ENCODE measurements at places on chromosomes 6 and 20.
A peak's percentile ranks its signal among the peaks of the same experiment; 100 is the strongest.

DNA sequence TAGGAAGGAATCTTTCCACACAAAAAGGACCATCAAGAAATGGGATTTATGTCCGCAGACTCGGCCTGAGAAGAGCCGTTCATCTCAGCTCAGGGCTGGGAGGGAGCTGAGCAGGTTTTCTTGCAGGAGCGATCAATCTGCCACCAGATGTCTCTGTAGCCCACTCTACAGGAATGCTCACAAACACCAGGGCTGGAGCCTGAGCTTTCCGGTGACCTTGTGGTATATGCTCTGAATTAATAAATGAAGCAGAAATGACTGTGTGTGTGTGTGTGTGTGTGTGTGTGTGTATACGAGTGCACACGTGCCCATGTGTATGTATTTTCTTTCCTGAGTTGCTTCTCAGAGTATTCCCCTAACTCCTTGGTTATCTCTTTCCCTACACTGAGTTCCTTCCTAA lies 12.0 kb downstream of the CD83 start:
- DNase-seq: peak; percentile 0

GRCh38 chr20:8148501-8148900 lies 16.4 kb downstream of the PLCB1 start:
- DNase-seq: no peak

- DNase-seq: peak; percentile 64
Measured at GRCh38 chr20:23326774-23327173, 23.8 kb upstream of the NXT1 start.

DNA sequence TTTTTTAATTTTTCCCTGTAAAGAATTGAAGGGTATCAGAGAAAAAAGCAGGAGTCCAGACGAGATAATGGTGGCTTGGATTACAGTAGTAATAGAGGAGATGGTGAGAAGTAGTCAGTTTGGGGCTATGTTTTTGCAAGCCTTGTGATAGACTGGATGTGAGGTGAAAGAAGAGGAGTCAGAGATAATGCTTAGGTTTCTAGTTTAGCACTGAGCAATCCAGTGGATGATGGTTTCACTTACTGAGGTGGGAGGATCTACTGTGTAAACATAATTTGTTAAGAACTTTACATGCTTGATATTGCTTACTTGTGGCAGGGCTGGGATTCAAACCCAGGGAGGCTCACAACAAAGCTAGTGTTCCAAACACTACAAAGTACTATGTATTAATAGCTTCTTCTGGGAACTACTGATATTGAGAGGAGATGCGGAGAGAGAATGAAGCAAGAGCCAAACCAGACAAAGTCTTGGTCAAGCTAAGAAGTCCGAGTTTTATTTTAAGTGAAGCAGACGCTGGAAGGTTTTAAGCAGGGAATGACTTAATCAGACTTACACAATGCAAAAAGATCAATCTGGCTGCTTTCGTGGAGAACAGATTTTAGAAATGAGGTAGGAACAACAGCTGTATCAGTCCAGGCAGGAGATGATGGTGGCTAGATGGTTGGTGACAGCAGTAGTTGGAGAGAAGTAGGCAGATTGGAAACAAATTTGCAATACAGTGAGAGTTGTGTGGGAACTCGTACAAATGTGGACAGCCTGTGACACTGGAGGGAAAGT lies 58.0 kb downstream of the ZFAND3 start:
- no peak for DNase-seq

- peak; percentile 86 for DNase-seq
Measured at GRCh38 chr6:28943557-28944411, 20.0 kb upstream of the TRIM27 start.

- no peak for DNase-seq
Measured at GRCh38 chr6:142291512-142291911, 10.3 kb upstream of the ADGRG6 start.

GRCh38 chr6:146211646-146212045 lies 182.8 kb downstream of the GRM1 start:
- no peak for DNase-seq

DNA sequence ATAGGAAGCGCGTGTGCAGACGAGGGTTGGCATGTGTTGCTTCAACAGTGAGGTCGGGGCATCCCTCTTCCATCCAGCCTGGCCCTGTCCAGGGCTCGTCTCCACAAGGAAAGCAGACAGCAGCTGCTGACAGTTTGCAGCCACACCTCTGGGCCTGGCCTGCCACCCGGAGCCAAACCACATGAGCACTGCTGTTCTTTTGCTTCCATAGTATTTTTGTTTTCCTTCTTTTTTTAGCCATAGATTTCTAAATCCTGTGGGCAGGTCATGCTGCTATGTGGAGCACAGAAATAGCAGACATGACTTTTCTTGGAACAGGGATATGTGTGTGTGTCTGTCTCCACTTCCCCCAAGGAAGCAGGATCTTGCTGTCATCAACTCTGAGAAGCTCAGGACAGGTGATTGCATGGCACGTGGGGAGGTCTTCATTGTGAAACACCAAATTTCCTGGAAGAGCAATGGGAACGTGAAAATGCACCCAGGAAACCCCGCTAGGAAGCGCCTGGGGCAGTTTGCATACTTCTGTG lies 167.4 kb downstream of the DTNBP1 start:
- DNase-seq: no peak

GRCh38 chr6:126461045-126461444 lies 121.1 kb downstream of the CENPW start:
- DNase-seq: no peak

DNA sequence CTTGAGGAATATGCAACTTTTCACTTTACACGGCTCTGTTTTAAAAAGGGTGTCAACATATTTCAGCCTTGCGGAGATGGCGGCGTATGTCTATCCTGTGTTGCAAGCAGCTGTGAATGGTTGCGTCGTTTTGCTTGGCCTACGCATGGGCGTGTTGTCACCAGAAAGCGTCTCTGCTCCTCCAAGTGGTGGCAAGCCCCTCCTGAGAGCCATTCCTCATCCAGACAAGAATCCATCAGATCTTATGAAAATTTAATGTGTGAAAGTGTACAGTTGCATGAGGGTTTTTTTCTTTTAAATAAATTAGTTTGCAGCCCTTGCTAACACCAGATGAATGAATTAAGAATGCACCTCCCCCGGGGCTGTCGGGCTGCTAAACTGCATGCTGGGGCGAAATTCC lies 114.4 kb downstream of the PHACTR3 start:
- DNase-seq: no peak

DNA sequence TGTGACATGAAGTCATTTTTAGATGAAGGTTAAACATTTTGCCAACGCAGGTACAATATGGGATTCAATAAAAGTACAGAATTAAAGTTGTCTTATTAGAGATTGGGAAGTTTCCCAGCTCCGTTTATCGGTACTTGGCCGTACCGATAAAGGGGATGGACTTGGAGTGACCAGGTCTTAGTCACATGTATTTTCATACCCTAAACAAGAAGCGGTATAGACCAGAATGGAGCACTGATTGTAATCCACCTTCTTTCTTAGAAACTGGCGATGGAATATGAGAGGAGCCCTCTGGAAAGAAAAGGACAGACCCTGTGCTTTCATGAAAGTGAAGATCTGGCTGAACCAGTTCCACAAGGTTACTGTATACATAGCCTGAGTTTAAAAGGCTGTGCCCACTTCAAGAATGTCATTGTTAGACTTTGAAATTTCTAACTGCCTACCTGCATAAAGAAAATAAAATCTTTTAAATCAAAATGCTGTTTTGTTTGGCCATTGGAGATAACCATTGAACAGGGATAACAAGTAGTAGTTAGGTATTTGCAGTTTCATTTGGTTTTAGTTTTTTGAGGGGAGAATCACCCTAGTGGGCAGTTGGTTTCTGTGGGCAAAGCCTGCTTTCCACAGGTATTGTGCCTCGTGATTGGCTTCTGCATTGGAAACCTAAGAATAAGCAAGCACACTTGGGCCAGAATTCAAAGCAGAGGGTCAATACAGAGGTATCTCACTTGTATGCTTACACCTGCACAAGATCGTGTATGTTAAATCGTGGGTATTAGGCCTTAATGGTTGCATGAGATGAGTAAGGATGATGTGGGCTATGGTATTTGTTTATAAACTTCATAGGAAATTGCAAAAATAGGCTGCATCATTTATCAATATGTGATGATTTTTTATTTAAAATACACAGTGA lies 11.2 kb upstream of the ZNFX1 start:
- DNase-seq: peak; percentile 66

DNA sequence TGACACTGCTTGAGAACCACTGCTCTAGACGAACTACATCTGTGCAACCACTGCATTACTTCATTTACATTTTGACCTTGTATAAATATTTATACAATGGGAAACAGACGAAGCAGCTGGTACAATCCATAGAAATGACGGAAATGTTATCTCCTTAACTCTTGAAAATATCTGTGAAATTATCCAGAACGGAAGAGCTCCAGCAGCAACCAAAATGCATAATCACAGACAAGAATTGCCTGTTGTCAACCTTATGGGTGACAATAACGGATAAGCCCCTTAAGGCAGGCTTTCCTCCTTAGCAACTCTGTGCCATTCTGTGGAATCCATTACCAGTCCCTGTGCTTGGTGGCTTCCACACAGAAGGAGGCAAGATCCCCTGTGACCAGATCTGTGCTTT lies 115.4 kb downstream of the DTNBP1 start:
- DNase-seq: no peak

GRCh38 chr20:32777177-32777956 lies 15.2 kb downstream of the DNMT3B start:
- no peak for DNase-seq

DNA sequence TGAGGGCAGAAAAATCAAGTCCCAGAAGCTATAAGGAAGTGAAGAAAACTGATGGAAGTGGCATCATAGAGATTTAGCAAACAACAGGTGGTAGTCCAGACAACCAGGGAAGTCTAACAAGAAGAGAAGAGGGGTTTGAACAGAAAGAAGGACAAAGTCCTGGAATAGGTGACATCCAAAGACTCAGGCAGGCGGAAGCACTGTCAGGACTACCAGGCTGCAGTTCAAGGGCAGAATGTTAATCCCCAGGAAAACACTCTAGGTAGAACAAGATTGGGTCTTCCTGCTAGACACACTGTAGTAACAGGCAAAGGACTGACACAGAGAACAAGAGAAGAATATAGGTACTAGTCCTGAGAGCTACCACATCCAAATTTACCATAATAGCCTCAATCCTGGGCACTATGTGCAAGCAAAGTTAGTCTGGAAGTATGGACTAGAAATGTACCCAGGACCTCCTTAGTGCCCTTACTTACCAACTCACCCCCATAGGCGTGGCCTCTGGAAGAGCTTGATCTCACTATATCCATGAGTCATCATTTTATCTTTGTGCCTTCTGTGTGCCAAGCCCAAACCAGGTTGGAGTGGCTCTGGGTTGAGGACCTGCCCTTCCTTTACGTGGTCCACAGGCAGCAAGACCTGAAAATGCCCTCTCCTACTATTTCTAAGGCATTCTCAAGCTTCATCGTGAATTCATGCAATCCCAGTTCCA lies 2.2 kb upstream of the EPB41L2 start:
- DNase-seq: no peak

- DNase-seq: no peak
Measured at GRCh38 chr6:5424726-5425125, 163.4 kb downstream of the FARS2 start.

DNA sequence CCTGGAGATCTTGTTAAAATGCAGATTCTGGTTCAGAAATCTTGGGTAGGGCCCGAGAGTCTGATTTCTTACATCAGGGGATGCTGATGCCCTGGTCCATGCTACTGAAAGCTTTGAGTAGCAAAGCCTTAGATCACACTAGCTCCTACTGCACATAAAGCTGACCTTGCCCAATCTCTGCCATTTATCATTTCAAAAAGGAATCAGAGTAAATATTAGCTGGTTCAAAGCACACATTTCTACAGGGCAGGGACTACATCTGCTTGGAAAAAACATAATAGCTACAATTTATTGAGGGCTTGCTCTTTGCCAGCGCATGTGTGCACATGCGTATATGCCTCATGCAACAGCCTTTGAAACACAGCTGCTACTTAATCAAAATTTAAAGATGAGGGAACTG lies 440.4 kb upstream of the ARID1B start:
- DNase-seq: no peak

DNA sequence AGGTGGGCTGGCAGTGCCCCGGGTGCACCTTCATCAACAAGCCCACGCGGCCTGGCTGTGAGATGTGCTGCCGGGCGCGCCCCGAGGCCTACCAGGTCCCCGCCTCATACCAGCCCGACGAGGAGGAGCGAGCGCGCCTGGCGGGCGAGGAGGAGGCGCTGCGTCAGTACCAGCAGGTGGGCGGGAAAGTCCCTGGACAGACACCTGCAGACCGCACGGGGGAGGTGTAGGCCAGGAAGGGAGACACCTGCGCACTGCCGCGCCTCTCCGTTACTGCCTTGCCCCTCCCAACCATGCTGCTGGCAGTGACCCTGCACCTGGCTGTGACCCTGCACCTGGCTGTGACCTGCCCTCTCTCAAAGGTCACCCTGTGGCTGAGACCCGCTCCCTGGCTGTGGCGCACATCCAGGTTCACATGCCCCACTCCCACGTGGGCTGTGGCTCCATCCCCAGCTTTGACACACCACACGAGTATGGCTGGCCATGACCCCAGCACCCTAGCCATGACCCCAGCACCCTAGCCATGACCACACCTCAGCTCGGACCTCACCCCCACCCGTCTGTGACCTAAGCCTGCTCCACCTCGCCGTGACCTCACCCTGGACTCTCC lies 11.6 kb downstream of the RBCK1 start:
- peak; percentile 24 for DNase-seq

DNA sequence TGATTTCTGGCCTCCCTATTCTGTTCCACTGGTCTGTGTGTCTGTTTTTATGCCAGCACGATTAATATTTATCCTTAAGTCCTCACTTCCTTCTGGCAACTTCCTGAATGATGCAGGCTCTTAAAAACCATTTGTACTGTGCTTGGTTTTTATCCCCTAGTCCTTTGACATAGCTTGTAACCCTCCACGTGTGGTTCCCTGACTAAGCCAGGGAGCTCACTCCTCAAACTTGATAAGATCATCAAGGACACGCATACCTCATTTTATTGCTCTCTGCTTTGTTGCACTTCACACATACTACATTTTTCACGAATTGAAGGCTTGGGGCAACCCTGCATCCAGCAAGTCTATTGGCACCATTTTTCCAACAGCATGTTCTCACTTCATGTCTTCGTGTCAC lies 166.4 kb upstream of the UST start:
- DNase-seq: no peak

GRCh38 chr6:5095236-5095635 lies 10.1 kb downstream of the PPP1R3G start:
- DNase-seq: no peak

DNA sequence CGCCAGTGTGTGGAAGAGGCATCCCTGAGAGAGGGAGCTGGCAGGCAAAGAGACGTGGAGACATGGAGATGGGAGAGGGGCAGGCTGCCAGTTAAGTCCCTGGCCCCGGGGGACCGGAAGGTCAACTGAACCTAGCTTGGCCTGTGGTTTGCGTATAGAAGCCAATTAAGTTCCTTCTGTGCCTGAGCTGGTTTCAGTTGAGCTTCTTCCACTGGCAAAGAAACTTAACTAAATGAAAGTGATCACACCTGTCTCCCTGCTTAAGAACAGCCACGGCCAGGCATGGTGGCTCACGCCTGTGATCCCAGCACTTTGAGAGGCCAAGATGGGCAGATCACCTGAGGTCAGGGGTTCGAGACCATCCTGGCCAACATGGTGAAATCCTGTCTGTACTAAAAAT lies 26.7 kb upstream of the NNAT start:
- DNase-seq: no peak

- DNase-seq: no peak
Measured at GRCh38 chr20:5113615-5113986, 6.2 kb downstream of the PCNA start.

- no peak for DNase-seq
Measured at GRCh38 chr6:163226181-163226835, 188.2 kb upstream of the QKI start.

GRCh38 chr20:56762829-56763228 lies 133.7 kb downstream of the TFAP2C start:
- DNase-seq: no peak

- no peak for DNase-seq
Measured at GRCh38 chr6:133817460-133818047, 71.4 kb upstream of the TCF21 start.

Data from NCI-H345 (cell line).